ENCODE measurements at places on chromosomes 16 and 17.

GRCh38 chr17:64343833-64344637 is 46.6 kb downstream of the PECAM1 start:
- peak; percentile 85 for DNase-seq

GRCh38 chr16:54875443-54875842 is 55.2 kb upstream of the IRX5 start:
- no peak for DNase-seq

GRCh38 chr17:39178536-39178935 is 12.6 kb upstream of the ARL5C start:
- no peak for DNase-seq

DNA sequence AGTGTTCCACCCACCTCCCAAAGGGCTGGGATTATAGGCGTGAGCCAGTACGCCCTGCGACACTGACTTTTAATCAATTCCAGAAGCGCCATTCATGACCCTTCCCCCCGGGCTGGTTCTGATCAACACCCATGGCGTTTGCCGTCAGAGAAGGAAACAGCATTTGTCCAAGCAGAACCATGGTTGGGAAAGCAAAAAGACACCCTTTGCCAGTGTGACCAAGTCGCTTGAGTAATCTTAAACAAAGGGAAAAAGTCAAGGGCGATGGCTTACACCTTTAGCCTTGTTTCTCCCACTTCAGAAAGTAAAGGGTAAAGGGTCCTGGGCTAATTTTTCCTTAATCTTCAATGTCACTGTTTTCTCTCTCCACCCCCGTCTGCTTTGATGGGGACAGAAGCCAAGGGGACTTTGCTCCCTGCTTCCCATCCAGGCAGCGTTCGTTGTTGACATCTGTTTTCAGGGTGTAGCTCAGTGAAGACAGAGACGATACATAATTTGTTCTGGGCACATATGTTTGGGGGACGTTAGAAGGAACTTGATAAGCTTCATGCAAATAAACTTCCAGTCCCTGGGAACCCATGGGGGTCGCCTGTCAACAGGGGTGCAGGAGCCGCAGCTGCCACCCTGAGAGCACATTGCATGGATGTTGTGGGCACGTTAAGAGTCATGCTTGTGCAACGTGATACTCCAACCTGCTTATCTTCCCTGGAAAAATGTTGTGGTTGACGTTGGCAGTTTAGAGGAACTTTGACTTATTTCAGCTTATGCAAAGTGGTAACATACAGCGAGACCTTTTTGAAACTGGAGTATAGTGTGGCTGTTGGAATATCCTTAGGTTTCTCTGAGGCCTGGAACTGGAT is 50.6 kb upstream of the TANGO6 start:
- no peak for DNase-seq

- DNase-seq = no peak
Observed at GRCh38 chr17:56297184-56297583, 143.9 kb downstream of the ANKFN1 start.

- DNase-seq = no peak
Observed at GRCh38 chr16:9612267-9612666, 520.8 kb downstream of the HAPSTR1 start.

DNA sequence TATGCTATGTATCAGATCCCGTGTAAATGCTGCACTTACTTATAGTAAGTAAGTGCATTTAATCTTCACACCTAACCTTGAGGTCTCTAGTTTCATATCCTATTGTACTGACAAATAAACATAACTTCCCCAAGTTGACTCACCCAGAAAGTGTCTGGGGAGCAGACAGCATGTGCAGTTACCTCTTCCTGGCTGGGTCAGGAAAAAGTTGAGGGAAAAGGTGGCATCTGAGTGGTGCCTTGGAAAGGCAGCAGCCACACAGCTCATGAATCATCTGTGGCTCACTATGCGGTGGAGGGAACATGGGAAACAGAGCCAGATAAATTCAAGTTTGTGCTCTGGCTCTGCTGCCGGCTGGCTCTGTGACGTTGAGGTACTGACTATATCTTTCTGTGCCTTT is 382.0 kb upstream of the DYNLRB2 start:
- no peak for DNase-seq

DNA sequence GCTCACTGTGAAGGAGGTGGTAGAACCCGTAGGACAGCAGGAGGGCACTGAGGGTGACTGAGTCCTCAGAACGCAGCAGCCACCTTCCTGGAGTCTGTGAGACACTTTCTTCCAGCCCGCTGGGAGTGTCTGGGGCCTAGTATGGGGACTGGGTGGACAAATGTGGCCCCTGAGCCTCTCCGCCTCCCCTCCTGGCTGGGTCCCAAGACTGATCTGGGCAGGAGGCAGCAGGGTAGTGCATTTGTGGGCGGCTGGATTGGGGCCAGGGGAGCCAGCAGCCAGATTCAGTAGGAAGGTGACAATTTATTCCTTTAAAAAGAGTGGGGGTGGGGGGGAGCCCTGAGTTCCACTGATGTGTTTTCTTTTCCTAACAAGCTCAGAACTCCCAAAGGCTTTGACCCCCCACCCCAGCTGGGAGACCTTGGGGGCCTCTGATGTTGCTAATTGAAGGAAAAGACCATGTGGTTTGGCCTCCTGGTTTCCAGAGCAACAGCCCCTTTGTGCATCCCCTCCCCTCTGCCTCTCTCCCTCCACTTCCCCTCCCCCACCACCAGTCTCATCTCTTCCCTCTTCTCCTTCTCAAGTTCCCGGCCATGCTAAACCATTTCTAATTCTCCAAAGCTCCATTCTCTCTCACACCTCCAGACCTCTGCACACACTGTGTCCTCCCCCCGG is 4.4 kb downstream of the CLEC19A start:
- DNase-seq = no peak

DNA sequence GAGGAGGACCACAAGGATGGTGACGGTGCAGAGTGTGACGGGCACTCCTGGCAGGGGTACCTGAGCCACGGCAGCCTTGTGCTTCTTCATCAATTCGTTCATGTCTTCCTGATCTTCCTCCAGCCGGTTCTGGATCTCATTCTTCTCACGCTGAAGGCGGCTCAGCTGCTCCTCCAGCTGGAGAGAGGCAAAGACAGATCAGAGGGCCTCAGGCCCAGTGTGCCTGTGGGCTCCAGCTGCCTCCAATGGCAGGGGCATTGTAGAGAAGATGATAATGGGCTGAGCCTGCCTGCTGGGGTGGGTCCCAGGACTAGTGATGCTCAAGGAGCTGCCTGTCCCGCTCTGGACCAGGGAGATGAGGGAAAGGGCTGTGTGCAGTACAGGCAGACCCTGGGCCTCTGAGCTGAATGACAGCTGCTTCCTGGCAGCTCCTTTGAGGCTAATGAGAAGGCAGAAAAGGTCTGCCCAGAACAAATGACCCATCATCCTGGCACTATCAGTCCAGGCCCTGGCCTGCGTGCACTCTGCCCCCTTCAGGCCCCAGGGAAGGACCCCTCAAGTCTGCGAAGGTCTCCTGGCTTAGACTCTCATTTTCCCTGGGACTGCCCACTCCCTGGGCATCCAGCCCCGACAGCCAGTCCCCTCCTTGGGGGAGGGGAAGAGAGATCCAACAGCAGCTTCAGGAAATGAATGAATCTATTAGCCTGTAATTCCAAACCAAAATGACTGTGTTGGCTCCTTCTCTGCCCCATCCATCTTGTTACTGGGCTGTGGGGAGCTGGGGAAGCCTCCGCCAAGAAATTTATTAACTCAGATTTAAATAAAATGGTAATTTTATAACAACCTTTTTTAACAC is 48.0 kb downstream of the PIPOX start:
- no peak for DNase-seq

DNA sequence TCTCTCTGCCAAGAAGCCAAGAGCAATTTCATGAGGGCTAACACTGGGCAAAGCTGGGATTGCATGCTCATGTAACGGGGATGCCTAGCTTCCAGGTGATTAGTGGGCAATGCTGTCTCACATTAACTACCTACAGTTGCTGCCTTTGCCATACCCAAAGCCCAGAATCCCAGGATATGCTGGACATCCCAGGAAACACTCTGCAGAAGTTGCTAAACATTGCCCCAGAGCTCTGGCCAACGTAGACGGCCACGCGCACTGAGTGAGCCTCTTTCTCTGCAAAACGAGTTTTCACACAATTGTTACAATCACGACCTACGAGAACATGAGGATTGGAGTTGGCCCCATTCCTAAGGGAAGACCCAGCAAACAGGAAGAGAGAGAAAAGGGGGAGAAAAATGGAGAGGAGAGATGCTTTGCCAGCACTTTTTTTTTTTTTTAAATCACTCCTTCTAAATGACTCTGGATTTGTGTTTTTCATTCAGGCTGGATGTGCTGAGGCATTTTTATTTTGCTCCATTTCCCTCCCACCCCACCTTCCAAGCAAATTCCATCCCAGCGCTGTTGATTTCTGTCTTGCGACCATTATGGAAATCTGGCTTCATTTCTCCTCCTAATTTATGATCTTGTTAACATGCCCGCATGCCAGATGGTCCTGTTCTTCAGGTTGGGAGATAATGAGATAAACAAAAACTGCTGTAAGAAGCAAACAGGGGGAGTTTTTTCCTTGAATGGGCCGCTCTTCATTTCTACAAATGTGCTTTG is 112.8 kb upstream of the DNAH9 start:
- no peak for DNase-seq

- no peak for DNase-seq
Observed at GRCh38 chr16:35691057-35691456, 2231.6 kb downstream of the TP53TG3F start.

DNA sequence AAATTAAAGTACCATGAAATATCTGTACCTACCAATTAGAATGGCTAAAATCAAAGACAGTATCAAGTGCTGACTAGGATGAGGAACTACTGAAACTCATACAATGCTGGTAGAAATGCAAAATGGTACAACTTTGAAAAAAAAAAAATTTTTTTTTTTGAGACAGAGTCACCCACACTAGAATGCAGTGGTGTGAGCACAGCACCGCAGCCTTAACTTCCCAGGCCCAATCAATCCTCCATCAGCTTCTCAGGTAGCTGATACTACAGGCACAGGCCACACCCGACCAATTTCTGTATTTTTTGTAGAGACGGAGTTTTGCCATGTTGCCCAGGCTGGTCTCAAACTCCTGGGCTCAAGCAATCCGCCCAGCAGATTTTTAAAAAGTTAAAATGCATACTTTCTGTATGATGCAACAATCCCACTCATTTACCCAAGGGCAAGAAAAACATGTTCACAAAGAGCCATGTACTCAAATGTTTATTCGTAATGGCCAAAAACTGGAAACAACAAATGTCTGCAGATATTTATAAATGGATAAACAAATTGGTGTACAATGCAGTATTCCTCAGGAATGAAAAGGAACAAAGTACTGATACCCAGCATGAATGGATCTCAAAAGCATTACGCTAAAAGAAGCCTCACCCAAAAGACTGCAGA is 8.7 kb downstream of the SMURF2 start:
- DNase-seq = no peak

GRCh38 chr16:49653577-49653976 is 202.3 kb downstream of the ZNF423 start:
- DNase-seq = no peak

GRCh38 chr16:27617665-27618064 is 67.7 kb downstream of the KATNIP start:
- DNase-seq = no peak

GRCh38 chr16:67054901-67055300 is 26.0 kb downstream of the CBFB start:
- DNase-seq = no peak

Data from NCI-H2081 treated with DMSO at 0.1 percent for 48 hours (cell line).